ENCODE measurements at places on chromosomes 13 and 19.
A peak's percentile ranks its signal among the peaks of the same experiment; 100 is the strongest.

DNA sequence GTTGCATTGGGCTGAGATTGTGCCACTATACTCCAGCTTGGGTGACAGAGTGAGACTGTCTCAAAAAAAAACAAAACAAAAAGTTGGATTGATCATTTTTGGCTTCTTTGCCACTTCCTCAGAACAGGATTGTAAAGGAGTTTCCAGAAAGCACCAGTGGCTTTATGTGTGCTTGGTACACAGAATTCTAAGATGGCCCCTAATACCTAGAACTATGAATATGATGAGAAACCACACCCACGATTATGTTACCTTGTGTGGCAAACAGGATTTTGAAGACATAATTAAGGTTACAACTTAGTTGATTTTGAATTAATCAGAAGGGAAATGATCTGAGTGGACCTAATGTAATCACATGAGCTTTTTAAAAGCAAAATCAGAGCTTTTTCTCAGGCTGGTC, 26.5 kb downstream of the CEACAM1 start:
- peaks cover 20% of the 10 kb centered on the region for H3K4me1 ChIP-seq
- H3K27me3 ChIP-seq = no peaks in the 10 kb centered on the region
- no peak for DNase-seq
- H3K27ac ChIP-seq = no peak overlapping the region
- H3K36me3 ChIP-seq = no peaks in the 10 kb centered on the region

DNA sequence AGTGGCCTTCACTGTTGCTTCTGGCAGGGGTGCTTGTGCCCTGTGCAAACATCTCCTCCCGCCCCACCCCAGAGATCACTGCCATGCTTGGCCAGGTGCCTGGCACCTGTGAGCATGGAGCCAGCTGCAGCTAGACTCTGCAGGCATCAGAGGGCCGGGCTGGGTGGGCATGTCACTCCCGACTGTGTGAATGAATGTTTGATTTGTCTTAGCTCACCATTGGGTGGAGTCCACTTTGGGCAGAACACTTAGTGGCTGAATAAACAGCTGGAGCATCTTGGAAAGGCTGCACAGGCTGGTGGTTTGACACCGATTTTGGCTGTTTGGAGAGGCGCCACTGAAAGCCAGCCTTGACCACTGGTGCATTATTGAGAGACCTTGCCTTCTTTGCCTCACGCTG, 267.3 kb downstream of the DLEU7 start:
- no peak overlapping the region for H3K4me3 ChIP-seq
- no peaks in the 10 kb centered on the region for H3K4me1 ChIP-seq
- DNase-seq = no peak
- H3K27ac ChIP-seq = no peak overlapping the region
- no peaks in the 10 kb centered on the region for H3K36me3 ChIP-seq

DNA sequence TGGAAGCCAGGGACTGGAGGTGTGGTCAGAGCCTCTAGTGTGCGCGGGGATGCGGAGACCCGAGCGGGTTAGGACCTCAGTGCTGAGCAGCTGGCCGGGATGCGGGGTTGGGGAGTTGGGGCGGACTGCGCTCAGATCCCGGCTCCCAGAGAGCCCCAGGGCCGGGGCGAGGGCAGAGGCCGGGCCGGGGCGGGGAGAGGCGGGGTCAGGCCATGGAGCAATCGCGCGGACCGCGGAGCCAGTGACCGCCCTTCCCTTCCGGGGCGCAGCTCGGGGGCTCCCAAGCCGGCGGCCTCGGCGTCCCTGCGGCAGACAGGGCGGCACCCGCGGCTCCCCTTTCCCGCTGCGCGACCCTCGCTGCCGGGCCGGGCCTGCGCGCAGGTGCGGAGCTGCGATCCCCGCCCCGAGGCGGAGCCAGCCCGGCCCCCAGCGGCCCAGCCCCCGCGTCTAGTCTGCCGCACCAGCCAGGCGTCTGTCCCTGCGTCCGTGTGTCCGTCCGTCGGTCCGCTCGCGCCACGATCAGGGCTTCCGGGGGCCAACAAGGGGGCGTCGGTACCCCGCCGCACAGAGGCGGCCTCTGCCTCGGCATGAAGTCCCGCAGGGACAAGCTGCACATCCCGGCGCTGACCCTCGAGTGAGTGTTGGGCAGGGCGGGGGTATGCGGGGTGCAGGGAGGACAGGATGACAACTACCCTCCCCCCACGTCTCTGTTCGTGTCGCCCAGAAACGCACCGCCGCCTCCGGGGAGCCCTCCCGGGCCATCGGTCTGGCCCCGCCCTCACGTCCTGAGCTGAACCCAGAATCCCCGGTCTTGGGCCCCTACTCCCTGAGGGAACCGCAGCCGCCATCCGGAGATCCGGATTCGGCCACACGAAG, 12.4 kb downstream of the MAST3 start:
- no peak overlapping the region for H3K27ac ChIP-seq
- H3K4me1 ChIP-seq = peaks cover 6% of the 10 kb centered on the region
- H3K27me3 ChIP-seq = peaks cover 22% of the 10 kb centered on the region
- H3K4me3 ChIP-seq = peak overlapping the region; percentile 90

DNA sequence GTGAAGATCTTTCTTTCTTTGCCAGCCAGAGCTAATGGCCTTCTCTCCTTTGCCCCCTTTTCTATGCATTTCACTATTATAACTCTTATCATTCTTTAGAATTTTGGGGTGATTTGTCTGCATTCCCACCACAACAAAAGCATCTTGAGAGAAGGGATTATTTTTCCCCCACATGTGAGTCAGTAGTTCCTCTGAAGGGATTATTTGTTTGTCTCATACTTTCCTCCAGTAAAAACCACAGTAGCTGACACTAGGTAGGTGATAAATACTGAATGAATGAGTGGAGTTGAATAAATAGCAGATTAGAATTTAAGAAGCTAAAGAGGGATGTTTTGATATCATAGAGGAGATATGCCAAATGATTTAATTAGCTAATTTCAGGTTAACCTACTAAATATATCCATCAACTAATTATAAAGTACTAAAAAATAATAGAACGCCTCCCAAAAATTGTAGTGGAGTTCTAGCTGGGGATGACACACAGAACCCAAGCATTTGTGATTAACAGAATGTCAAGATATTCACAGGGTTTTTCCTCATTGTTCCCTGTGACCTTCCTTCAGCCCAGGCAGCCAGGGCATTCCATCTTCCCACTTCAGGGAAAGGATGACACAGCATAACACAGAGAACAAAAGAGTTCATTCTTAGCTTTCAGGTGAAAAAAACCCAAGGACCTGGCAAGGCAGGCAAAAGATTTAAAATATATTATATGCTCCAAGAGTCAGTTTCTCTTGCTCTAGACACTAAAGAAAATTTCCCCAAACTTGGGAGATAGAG, 3.5 kb upstream of the TBC1D4 start:
- peak; percentile 51 for DNase-seq
- H3K4me3 ChIP-seq = no peak overlapping the region
- H3K27me3 ChIP-seq = peaks cover 4% of the 10 kb centered on the region
- H3K4me1 ChIP-seq = peaks cover 7% of the 10 kb centered on the region
- H3K27ac ChIP-seq = no peak overlapping the region

DNA sequence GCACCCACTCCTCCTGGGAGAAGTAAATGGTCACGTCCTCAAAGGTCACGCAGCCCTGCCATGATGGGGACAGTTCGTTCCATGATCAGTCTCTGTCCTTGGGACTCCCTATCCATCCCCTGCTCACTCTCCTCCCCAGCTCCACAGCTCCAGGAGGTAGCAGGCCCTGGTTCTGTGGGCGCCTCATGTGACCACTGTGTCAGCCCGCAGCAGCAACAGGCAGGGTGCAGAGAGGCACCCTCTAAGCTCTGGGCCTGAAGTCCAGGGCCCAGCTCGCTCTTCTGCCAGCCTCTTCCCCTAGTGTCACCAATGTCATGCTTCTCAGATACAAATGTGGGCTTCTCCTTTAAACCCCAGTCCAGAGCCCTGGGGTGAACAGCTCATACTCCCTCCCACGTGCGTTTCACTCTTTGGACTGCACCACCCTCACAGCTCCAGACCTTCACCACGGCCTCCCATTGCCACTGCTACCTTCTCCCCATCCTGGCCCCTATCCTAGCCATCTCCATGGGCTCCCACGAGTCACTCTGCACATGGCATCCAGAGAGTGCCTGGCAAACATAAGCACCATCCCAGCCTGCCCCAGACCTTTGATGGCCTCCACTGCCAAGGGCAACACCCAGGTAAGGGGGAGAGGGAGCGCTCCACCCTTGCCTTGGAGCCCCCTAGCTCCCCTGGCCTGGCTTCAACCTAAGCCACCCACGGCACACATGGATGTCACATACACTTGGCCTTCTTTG, 2.9 kb downstream of the ZNF792 start:
- peaks cover 11% of the 10 kb centered on the region for H3K27me3 ChIP-seq
- no peak overlapping the region for H3K27ac ChIP-seq
- no peak for DNase-seq
- H3K36me3 ChIP-seq = peaks cover 29% of the 10 kb centered on the region
- H3K4me1 ChIP-seq = peaks cover 13% of the 10 kb centered on the region
- H3K4me3 ChIP-seq = no peak overlapping the region

DNA sequence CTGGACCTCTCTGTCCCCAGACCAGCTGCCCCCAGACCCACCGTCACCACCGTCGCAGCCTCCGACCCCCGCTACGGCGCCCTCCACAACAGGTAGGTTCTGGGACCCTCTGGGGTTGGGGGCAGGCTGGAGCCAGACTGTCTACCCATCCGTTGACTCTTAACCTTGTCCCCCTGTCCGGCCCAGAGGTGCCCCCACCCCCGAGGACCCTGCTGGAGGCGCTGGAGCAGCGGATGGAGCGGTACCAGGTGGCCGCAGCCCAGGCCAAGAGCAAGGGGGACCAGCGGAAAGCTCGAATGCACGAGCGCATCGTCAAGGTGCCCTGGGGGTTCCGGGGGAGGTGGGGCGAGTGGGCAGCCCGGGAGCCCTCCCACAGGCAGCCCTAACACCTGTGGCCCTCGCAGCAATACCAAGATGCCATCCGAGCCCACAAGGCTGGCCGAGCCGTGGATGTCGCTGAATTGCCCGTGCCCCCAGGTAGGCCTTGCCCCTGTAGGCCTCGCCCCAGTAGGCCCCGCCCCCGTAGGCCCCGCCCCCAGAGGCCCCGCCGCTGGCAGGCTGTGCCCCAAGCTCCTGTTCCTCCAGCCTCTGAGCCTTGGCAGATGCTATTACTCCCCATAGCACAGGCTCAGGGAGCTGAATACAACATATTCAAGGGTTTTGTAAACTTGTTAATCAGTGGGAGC, 12.9 kb downstream of the CC2D1A start:
- no peak overlapping the region for H3K4me3 ChIP-seq
- H3K27ac ChIP-seq = no peak overlapping the region
- no peaks in the 10 kb centered on the region for H3K4me1 ChIP-seq
- DNase-seq = peak; percentile 50
- no peaks in the 10 kb centered on the region for H3K27me3 ChIP-seq

Measured in GM23338 (cell line).